ENCODE measurements at places on chromosomes 7 and 10.

- no peak for DNase-seq
Observed at GRCh38 chr7:50142425-50143017, 49.5 kb upstream of the ZPBP start.

DNA sequence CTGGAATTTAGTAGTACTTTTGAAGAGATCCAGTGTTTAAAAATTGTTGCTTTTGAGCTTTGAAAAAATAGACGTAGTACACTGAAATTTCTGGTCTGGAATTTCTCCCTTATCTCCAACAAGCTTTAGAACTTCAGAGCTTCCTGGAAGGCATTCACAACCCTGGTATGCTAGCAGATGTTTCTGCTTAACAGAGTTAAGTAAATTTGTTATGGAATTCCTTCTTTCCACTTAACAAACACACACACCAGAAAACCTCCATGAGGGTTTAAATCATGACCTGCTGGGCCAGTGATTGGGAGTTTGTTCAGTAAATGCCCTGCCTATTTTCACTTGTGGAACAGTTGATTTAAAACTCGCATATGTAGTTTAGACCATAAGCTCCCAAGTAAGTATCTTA lies 13.7 kb downstream of the ASB15 start:
- DNase-seq = no peak

- DNase-seq = no peak
Observed at GRCh38 chr7:17646253-17646956, 293.9 kb downstream of the SNX13 start.

- DNase-seq = peak; percentile 42
Observed at GRCh38 chr10:123149568-123150270, 1.8 kb downstream of the HMX2 start.

DNA sequence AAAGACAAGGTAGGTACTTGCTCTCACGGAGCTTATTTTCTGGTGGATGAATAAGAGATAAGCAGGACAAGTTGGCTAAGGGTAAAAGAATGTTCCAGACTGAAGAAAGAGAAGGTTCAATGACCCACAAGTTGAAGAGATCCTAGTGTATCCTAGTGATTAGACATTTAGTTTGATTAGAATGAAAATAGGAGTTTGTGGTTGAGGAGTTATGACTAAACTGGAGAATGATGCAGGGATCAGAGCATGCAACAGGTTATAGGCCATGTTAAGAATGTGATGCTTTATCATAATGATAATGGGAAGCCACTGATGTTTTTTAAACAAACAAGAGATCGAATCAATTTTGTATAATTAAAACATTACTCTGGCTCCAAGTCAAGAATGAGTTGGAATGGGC lies 357.2 kb downstream of the HPSE2 start:
- no peak for DNase-seq

GRCh38 chr7:142787034-142787768 lies 16.4 kb downstream of the PRSS2 start:
- DNase-seq = no peak

DNA sequence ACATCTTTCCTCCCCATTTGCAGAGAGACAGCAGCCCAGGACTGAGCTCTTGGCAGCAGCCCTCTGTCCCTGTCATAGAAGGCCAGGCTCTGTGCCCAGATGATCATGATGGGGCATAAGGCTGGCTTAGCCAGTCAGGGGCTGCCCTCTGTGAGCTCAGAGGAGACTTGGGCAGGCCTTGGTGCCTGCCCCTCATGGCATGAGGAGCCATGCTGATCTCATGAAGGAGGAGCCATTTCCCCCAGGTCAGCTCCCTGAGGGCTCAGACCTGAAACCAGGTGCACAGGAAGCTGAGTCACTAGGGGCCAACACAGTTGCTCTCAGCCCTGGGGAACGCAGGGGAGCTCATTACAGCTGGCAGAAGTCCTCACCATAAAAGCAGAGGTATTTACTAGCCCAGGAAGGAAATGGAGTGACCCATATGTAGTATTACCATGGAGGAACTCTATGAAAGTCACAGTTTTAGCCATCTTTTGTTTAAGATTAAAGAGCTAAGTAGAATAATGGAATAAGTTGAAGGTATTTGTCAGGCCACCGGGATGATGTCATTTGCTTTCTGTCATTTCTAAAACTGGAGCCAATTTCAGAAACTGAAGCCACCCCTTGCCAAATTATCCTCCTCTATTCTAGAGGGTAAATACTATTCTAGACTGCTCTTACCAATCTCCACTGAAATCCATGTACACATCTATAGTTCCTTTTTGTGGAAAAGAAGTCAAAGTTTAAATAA lies 362.4 kb upstream of the ZNF32 start:
- no peak for DNase-seq

DNA sequence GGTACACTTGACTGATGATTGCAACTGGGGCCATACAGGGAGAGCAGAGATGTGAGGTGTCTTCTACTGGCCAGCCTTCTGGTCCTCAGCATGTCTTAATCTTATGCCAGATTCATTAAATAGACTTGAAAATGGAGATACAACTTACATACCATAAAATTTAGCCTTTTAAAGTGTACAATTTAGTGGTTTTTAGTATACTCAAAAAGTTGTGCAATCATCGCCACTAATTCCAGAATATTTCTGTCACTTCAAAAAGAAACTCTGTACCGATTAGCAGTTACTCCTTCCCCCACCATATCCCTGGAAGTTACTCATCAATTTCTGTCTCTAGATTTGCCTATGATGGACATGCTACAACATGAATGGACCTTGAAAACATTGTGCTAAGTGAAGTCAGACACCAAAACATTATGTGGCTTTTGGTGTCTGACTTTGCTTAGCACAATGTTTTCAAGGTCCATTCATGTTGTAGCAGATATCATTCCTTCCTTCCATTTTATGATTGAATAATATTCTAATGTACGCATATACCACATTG lies 53.0 kb downstream of the SH2D4B start:
- DNase-seq = no peak

DNA sequence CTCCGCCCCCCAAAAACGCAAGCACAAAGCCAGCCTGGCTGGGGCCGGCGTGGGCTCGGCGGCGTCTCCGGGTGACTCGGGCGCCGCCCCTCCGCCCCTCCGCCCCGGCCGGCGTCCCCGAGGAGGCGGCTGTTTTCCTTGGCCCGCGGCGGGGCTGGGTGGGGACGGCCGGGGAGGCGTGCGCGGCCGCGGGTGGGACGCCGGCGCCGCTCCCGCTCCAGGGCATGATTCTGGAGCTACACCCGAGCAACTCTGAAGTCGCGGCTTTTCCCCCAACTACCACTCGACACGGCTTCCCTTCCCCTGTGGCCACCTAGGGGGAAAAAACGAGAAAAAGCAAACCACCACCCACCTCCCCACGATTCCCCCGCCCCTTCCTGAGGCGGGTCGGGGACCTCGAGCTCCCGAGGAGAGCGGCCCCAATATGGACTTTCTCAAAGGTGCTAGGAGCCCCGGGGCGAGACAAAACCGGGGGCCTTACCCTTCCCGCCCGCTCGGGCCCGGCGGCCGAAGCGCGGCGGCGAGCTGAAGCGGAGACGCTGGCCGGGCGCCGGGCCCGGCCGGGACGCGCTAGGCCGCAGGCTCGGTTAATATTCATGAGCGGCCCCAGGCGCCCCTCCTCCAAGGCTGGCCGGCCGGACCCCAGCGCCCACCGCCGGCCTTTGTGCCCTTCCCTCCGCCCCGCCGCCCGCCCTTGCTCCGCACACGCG lies 856 bp downstream of the ARHGAP21 start:
- peak; percentile 26 for DNase-seq

DNA sequence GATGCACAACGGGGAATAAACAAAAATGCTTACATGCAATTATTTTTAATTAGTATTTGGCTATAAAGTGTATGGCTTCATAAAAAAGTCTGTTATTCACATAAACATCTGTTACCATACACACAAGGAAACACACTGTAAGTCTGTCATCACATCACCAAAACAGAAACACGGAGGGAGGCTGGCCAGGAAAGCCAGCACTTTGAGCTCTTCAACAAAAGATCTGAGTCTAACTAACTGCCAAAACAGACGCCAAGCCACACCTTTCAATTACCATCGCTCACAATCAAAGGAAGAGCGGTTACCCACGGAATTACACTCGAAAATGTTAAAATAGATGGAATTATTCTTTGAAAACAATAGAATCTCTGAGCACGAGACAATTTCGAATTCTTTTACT lies 49.2 kb upstream of the MGMT start:
- no peak for DNase-seq

GRCh38 chr10:74922921-74923320 lies 96.5 kb downstream of the KAT6B start:
- DNase-seq = no peak

DNA sequence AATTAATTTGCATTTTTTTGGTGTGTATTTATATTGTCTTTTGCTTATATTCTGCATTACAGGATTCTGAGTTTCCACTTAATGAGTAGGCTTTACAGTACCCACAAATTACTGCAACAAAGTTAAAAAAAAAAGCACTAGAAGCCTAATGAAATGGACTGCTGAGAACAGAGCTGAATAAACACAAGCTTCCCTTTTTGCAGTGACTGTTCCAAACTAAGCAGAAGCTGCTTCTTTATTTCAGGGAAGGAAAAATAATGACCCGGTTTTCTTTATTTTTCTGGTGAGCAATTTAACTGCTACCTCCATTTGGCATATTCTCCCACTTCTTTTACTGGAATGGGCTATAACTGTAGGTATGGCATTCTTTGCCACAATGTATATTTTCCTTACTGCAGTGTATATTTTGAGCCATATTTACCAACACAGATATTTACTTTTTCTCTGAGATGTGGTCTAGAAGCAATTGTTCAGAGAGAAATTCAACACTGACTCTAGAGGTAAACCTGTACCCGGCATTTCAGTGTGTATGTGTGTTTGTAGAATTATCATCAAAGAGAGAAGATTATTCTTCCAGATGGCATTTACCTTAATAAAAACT lies 56.9 kb downstream of the HDAC9 start:
- DNase-seq = no peak

DNA sequence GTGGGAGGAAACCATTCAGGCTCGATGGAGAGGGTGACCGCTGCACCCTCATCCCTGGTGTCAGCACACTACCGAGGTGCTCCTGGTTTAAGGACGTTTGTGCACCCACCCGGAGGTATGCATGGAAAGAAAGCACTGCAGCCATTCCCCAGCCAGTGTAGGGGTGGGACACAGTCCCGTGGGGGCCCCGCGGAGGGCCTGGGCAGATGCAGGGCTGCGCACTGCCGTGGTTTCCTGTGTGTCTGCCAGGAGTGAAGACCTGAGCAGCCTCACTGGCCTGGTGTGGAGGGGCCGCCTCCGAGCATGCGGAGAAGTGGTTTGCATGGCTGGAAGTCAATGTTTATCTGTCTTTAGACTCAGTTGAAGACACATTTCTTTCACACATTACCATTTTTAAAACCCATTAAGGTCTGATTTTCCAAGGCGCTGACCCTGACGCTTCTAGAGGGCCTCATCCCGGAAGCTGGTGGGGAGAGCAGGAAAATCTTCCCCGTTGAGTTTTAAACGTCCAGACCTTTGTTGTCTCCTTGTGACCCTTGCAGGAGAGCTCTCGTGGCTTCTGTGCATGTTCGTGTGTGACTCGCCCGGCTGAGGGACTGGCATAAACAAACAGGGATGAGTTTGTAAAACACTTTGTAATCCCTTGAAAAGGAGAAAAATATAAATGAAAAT lies 188.1 kb downstream of the MGMT start:
- no peak for DNase-seq

DNA sequence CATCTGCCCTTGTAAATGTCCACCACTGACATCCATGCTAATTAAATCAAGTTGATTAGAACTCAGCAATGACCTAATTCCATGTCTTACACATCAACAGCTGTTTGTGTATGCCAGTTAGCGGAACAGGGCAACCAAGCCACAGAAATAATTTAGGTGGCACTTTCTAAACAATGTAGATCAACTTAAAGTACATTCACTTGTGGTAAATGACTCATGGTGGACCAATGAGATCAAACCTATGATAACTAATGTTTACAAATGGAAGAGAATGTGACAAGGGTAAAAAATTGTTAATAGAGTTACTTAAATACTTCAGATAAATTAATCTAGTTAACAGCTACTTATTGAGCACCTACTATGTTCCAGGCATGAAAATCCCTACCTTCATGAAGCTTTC lies 63.1 kb upstream of the ICA1 start:
- no peak for DNase-seq

GRCh38 chr10:100656454-100656853 lies 88.9 kb upstream of the PAX2 start:
- no peak for DNase-seq

- DNase-seq = no peak
Observed at GRCh38 chr7:44097064-44097932, 6.8 kb upstream of the AEBP1 start.

GRCh38 chr10:72276013-72276387 lies 2.3 kb downstream of the DDIT4 start:
- DNase-seq = no peak

- no peak for DNase-seq
Observed at GRCh38 chr10:79409726-79410085, 35.7 kb downstream of the ZCCHC24 start.

DNA sequence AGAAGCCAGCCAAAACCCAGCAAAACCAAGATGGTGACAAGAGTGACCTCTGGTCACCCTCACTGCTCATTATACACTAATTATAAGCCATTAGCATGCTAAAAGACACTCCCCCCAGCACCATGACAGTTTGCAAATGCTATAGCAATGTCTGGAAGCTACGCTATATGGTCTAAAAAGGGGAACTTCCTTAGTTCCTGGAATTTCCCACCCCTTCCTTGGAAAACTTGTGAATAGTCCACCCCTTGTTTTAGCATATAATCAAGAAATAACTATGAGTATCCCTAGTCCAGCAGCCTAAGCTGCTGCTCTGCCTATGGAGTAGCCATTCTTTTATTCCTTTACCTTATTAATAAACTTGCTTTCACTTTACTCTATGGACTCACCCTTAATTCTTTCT lies 16.0 kb downstream of the CASP7 start:
- DNase-seq = no peak

- no peak for DNase-seq
Observed at GRCh38 chr7:36957620-36958019, 233.3 kb upstream of the AOAH start.

GRCh38 chr10:5888843-5889623 lies 660 bp downstream of the ANKRD16 start:
- DNase-seq = peak; percentile 41

- no peak for DNase-seq
Observed at GRCh38 chr7:2931034-2931415, 86.9 kb upstream of the GNA12 start.

- no peak for DNase-seq
Observed at GRCh38 chr10:50575477-50576244, 48.1 kb downstream of the SGMS1 start.

DNA sequence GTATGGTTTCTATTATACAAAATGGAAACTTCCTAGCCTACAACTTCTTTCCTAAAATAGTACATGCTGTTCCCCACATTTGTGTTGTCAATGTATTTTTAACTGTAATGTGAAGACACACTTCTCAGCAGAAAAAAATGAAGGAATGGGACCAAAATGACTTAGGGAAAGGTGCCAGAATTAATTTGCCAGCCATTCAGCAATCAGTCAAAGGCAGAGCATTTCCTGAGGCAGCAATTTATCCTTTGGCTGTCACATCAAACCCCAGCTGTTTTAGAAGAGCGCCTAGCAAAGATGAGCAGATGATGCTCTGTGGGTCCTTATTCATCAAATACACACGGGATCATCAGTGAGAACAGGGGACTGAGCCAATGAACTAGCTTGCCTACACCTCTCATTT lies 592.5 kb downstream of the KCNMA1 start:
- DNase-seq = no peak

Measured in T-cell (primary cell).